Spinal cord (tissue), 10 donors: ENCODE measurements at places on chromosomes 5 and 9.

GRCh38 chr9:112853882-112854585, 36.6 kb downstream of the SLC46A2 start:
- no peak overlapping the region for H3K4me3 ChIP-seq
- peaks cover 17% of the 10 kb centered on the region for H3K36me3 ChIP-seq
- peaks cover 5% of the 10 kb centered on the region for H3K4me1 ChIP-seq
- DNase-seq, result no peak
- no peak overlapping the region for H3K27ac ChIP-seq

DNA sequence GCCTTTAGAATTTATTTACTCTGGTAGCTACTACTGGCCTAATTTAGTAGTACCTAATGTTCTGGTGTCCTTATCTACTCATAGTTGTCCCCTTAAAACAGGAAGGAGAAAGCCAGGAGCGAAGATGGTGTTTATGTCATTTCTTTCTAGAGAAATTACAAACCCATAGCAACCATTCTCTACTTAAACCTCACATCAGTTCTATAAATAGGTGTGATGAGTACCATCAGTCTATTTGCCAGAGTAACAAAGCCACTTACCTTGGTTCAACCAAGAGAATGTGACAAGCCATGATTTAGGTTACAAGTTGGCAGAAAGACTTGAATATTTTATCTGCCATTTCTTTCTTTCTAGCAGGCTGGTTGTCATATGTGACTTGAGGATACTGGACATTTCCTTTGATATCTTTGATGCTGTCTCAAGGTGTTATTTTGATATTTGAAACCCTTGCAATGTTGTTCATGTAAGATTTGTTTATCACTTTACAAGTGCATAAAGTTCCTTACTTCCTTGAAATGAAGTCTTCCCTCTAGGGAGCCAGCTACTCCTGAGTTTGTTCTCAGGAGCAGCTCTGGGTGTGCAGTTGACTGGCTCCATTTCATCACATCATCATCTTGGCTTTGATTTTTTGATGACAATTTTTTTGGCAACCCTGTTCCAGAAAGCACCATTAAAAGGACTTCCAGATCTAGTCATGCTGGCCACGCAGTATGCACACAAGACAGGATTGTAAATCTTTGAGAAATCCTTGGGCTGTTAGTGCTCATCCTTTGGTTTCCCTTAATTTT, 286.8 kb downstream of the ARHGAP26 start:
- H3K4me1 ChIP-seq, result no peaks in the 10 kb centered on the region
- H3K27ac ChIP-seq, result no peak overlapping the region
- H3K36me3 ChIP-seq, result no peaks in the 10 kb centered on the region
- no peaks in the 10 kb centered on the region for H3K27me3 ChIP-seq
- no peak for DNase-seq

DNA sequence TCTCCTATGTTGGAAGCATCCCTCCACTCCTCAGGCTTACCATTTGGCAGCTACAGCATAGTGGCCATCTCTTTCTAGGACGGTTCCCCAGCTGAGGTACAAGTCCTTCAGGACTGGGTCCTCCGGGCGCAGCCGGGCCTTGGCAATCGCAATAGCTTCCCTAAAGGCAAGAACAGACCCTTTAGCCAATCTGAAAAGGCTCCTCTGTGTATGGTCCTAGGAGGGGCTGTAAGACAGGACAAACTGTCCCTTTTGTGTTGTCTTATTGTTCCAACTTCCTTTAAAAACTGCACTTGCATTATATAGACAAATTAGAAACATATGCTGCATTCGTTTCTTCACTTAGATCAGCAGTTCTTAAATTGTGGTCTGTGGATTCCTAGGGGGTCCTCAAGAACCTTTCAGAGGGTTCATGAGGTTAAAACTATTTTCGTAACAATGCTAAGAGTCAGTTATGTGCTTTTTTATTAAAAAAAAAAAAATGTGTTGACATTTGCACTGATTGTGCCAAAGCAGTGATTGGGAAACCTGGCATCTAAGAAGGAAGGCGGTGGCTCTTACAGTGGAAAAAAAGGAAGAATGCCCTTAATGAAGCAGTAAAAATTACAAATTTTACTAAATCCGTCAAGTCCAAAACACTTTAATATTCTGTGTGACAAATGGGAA, 38.7 kb downstream of the GEMIN5 start:
- no peaks in the 10 kb centered on the region for H3K27me3 ChIP-seq
- no peak overlapping the region for H3K4me3 ChIP-seq
- H3K36me3 ChIP-seq, result peaks cover 41% of the 10 kb centered on the region

DNA sequence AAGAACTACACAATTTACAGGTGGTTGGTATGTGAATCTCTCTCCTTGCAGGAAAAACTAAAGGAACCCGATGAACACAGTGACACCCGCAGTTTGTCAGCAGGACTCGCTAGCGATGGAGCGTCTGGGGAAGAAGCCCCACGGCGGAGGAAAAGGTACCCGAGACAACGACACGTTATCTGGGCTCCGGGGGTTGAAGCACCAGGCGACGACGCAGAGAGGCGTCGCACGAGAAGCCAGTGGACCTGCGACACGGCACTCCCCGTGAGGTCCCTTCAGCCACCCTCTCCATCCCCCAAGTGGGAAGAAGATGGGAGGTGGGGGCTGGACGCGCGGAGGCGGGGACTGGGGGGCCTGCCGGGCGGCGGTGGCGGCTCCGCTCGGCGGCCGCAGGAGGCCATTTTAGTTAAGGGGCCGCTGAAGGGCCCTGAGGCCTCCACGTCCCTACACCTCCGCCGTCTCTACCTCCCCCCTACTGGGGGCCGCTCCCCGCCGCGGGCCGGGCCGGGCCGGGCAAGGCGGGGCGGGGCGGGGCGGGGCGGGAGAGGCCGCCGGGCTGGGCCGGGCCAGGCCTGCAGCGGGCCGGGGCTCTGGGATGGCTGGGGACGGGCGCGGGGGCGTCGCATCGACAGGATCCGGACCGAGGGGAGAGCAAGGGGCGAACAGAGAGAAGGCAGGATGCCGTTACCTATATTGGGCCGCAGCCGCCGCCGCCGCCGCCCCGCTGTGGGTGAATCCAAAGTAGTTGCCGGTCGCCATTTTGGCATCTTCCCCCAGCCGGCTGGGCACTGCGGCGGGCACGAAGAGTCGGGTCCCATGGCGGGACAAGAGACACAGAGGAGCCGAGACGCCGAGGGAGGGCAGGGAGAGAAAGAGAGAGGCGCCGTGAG, 754 bp downstream of the ZFR start:
- H3K4me1 ChIP-seq, result peaks cover 22% of the 10 kb centered on the region
- H3K27ac ChIP-seq, result peak overlapping the region; percentile 85
- H3K4me3 ChIP-seq, result peak overlapping the region; percentile 68
- no peak for DNase-seq
- no peaks in the 10 kb centered on the region for H3K36me3 ChIP-seq

DNA sequence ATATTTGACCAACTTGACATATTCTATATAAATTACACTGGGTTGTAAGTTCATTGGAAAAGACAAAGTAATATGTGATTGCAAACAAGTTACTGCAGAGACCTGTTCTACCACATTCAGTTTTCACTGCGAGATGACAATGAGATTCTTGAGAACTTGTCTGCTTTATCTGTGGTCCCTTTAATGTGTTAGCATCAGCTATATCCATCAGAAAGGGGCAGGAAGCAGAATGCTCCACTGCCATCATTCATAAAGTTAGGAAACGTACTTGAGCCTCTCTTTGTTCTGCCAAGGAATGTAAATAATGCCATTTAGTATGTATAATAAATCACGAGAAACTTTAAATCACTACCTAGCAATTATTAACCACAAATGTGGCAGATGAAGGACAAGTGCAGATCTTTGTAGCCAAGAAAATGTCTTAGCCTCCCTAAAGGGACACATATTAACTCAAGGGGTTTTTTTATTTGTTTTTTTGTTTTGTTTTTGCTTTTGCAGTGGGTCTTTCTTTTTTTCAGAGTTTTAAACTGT, 59.4 kb downstream of the GIN1 start:
- no peaks in the 10 kb centered on the region for H3K27me3 ChIP-seq
- no peaks in the 10 kb centered on the region for H3K4me1 ChIP-seq
- no peaks in the 10 kb centered on the region for H3K36me3 ChIP-seq
- no peak overlapping the region for H3K27ac ChIP-seq
- no peak for DNase-seq
- no peak overlapping the region for H3K4me3 ChIP-seq
